ENCODE measurements at places on chromosomes 7 and 10.

GRCh38 chr10:102434394-102435132 lies 2.2 kb upstream of the CUEDC2 start:
- no peak for DNase-seq

GRCh38 chr7:91425149-91425548 lies 160.9 kb downstream of the FZD1 start:
- DNase-seq: no peak

DNA sequence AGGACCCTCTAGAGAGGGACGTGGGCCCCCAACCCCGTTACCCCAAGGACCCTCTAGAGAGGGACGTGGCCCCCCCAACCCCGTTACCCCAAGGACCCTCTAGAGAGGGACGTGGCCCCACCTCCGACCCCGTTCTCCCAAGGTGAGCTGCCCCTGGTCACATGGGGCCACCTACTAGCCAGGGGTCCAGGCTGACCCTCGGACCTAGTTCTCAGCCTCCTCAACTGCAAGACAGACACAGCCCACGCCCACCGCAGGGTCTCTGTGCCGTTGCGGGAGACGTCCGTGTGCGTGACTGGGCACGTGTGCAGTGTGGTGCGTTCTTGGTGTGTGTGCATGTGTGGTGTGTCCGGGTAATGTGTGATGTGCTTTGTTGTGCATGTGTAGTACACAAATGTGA lies 21.6 kb upstream of the UTF1 start:
- DNase-seq: no peak

DNA sequence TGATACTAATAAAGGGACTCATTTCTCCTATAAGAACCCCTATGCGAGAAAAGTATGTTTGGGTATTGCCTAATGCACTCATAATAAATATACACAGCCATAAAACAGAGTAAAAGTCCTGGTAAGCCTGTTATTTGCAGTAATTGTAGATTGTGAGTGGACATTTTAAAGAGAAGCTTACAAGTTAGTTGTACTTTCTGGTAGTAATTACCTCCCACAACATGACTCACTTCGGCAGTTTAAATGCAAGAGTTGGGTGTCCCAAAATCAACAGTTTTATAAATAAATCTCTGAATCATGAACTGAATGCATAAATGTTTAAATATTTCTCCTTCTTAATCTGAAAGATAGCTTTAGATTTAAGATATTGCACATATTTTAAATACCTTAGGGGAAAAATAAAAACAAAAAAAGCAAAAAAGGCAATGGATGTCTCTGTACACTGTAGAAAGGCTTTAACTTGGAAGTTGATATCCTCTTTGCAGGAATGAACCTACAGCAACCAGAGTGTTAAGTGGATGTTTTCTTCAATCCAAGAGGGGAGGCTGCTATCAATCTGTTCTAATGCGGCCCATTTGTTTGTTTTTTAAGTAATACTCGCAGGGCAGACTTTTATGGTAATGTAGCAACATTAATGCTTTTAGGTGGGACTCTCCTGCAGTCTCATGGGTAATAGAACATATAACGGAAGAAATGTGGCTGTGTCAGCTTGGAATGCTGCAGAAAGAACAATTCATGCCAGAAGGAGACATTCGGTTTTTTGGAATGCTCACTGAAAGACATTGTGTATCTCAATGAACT lies 57.3 kb upstream of the ZEB1 start:
- no peak for DNase-seq

- peak; percentile 63 for DNase-seq
These were observed 31.6 kb downstream of the TMEM120A start for GRCh38 chr7:75962607-75963380.

DNA sequence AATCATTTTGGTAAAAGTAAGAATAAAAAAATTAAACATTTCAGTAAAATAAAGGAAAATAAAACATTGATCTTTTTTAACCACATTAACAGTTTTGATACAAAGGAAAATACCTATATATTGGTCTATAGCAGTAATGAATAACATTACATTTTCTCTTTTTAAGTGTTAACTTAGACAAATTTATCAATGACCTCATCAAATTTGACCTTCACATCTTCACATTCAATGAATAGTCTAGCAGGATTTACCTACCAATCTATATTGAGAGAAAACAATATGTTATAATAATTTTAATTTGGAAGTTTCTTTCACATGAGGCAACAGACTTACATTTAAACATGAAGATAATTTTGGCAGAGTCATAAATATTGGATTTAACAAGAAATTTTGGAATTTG lies 17.9 kb upstream of the UBE2D1 start:
- no peak for DNase-seq

GRCh38 chr7:132024290-132024689 lies 467.9 kb upstream of the PODXL start:
- DNase-seq: no peak

- DNase-seq: peak; percentile 34
These were observed 125.2 kb downstream of the DOCK4 start for GRCh38 chr7:112080978-112081377.

DNA sequence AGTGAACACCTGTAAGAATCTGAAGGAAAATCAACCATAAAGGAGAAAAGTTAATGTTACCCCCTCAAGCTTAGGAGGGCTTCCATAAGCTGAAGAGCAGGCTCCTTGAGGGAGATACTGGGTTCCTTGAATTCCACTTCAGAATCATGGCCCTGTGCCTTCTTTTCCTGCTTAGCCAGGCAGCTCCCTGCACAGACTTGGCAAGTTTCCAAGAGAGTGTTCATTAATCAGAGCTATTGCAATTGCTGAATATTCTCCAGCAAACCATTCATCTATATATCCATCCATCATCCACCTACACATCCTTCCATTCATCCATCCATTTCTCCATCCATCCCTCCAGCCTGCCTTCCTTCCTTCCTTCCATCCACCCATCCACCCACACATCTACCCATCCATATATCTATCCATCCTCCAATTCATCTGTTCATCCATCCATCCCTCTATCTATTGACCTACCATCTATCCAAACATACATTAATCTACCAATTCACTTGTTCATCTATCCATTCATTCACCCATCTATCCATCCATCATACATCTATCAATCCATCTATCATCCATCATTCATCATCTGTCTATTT lies 574.4 kb downstream of the PTPRN2 start:
- no peak for DNase-seq

DNA sequence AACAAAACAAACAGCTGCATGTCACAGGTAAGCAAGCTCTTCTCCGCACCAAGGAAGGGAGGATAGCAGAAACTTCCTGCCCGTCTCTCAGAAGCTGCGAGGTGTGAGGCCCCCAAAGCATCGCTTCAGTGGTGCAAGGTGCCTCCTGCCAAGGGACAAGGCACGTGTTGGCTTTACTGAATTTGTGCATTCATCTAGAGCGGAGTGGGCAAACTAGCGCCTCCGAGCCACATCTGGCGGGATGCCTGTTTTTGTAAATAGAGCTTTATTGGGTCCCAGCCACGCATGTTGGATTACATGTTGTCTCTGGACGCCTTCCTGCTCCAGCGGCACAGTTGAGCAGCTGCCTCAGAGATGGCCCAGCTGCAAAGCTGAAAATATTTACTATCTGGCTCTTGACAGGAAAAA lies 27.7 kb downstream of the PHYH start:
- peak; percentile 86 for DNase-seq

GRCh38 chr7:84393786-84394185 lies 199.2 kb upstream of the SEMA3A start:
- no peak for DNase-seq

- peak; percentile 28 for DNase-seq
These were observed 254.6 kb downstream of the OTUD1 start for GRCh38 chr10:23693501-23693901.

GRCh38 chr10:112811741-112812551 lies 138.1 kb upstream of the TCF7L2 start:
- DNase-seq: peak; percentile 85

GRCh38 chr7:21028186-21028585 lies 241.5 kb upstream of the SP8 start:
- DNase-seq: no peak

DNA sequence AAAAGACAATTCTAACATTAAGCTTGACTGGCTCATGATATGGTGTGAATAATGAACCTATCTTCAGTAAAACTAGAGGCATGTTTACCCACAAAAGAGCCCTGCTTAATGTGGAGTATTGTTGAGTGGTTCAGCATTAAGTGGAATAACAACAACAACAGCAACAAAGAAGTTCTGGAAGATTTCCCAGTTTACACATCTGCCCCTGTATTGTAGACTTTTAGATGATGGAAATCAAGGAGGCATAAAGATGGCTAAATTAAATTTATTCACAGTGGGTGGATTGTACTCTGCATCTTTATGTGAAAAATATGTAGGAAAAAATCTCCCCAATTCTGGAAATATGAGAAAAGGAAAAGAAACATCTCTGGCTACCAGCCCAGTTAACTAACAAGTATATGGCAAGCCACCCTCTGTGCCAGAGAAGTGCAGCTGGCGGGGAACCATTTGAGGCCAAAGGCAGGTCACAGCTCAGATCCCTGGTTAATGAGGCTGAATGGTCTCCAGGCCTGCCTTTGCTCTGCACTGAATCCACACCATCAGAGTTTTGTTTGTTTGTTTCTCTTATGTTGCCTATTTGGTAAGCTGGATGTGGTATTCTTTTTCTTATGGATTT lies 186.0 kb downstream of the SEMA3D start:
- DNase-seq: peak; percentile 52

- DNase-seq: no peak
These were observed 4.2 kb upstream of the OPN4 start for GRCh38 chr10:86650151-86650550.

DNA sequence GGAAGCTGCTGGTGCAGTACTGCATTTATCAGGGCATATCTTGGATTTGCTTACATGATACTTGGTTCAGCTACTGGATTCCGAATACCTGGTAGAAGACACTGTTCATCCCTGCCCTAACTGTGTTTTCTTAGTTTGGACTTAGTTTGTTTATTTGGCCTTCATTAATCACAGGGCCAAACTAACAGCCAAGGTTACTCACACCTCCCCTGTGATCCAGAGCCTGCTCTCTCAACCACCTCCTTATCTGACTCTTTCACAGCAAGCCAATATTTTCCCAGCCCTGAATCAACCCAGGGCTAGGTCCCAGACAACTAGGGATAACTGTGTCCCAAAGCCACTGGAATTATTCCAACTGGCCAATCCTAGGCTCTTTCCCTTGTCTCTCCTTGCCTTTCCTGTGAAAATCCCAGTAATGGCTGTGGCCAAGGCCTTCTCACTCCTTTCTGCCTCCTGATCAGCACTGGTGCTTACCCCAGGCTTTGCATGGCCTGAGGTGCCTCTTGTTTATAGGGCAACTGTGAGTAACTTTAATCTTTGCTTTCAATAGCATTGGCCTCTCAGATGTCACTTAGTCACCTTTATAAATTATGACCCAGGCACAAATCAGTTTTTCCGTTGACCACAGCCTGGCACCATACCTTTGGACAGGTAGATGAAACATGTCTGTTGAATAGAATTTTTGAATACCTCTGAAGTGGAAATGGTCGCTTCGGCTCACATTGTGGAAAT lies 9.3 kb upstream of the JCAD start:
- no peak for DNase-seq

GRCh38 chr10:132104471-132105301 lies 38.9 kb downstream of the JAKMIP3 start:
- no peak for DNase-seq

- DNase-seq: no peak
These were observed 197.8 kb upstream of the CDCA7L start for GRCh38 chr7:22143491-22143890.

DNA sequence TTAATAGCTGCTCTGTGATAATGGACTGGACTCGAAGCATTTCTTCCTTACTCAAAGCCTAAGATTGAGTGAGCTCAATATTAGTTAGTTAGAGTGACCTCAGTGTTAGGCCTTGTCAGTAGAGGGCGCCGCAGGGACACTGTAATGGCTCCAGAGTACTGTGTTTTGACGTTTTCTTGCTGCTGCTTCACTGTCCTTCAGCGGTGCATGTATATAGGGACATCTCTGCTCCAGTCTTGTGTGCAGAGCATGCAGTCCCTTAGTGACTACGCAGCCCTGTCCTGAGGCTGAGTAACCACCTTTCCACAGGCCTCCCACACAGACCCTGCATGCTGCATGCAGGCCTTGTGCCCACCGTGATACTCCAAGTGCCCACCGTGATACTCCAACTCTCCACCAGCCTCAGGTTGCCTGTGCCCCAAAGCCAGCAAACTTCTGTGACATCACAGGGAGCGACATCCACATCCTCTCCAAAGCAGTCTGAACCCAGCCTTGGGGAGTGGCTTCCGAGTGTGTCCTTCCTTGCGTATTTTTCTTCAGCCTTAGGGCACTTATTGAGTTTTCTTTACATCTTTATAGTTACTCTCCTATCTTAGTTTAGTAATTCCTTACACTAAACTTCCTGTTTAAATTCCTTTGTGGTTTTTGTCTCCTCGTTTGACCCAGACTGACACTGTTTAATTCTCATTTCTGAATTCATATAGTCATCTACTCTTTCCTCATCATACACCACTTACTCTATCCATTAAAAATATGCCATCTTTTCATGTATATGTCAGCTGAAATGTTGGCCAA lies 118.2 kb downstream of the JAZF1 start:
- peak; percentile 79 for DNase-seq

- DNase-seq: no peak
These were observed 54.6 kb downstream of the DKK1 start for GRCh38 chr10:52368725-52369124.

DNA sequence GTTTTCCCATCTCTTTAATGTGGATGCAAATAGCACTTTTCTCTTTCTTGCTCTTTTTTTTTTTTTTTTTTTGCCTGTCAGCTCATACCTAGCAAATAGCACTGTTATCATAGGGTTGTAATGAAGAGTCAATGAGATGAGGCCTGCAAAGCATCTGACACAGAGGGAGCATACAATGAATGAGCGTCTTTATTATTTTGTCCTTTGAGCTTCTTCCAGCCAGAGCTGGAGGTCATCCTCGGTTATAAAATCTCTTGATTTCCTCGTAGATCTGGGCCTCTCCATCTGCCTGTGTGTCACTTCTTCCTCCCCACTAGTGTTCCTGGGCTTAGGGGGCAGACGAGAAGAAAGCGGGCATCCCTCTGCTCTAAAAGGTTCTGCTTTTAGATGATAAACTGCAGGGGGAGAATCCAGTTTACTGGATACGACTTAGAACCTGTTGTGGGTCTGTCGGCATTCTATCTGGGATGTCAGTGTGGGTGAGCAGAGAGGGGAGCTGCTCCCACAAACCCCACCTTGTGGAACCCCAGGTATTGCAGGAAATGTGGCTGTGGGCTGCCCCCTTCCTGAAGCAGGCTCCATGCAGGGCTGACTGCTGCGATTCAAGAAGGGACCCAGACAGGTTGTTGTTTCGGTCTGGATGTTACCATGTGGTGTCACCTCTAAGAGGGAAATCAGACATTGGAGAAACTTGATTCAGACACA lies 135.8 kb upstream of the GPR26 start:
- no peak for DNase-seq

DNA sequence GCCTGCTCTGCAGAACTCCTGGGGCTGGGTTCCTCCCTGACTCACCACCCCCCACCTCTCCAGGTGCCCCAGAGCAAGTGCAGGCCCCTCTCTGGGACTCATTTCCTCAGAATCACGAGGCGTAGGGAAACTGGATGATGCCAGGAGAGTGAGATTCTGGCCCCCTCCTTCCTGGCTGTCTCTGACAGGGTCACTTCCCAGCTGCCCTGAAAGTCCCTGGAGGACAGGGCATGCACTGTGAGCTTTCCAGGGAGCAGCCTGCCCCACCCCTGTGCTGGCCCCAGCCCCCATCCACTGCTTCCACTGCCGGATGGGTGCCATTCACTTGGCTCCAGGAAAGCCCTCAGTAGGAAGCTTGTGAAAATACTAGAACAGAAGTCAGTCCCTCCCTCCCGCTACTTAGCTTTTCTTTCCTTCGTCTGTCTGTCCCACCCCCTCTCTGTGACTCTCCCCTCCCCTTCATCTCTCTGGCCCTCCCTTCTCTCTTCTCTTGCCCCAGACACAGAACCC lies 10.4 kb downstream of the TACR2 start:
- DNase-seq: peak; percentile 60
